Thoracic aorta (tissue), 2 donors: ENCODE measurements at places on chromosomes 7 and 10.

GRCh38 chr7:7720750-7721621 lies 2.6 kb upstream of the RPA3 start:
- H3K36me3 ChIP-seq, result no peaks in the 10 kb centered on the region
- no peak overlapping the region for H3K4me3 ChIP-seq
- no peaks in the 10 kb centered on the region for H3K27me3 ChIP-seq
- H3K27ac ChIP-seq, result no peak overlapping the region

- H3K27ac ChIP-seq, result peak overlapping the region; percentile 77
- peaks cover 23% of the 10 kb centered on the region for H3K4me1 ChIP-seq
- DNase-seq, result peak; percentile 2
- H3K4me3 ChIP-seq, result peak overlapping the region; percentile 89
Measured at GRCh38 chr10:132536241-132536876, 1.2 kb upstream of the INPP5A start.

DNA sequence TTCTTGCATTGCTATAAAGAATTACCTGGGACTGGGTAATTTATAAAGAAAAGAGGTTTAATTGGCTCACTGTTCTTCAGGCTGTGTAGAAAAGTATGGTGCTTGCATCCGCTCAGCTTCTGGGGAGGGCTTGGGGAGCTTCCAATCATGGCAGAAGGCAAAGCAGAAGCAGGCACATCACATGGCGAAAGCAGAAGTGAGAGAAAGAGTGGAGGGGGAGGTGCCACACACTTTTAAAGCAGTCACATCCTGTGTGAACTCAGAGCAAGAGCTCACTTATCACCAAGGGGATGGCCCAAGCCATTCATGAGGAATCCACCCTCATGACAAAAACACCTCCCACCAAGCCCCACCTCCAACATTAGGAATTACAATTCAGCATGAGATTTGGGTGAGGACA lies 303.5 kb downstream of the OTUD1 start:
- no peak overlapping the region for H3K4me3 ChIP-seq
- DNase-seq, result no peak
- H3K4me1 ChIP-seq, result no peaks in the 10 kb centered on the region
- H3K36me3 ChIP-seq, result no peaks in the 10 kb centered on the region

DNA sequence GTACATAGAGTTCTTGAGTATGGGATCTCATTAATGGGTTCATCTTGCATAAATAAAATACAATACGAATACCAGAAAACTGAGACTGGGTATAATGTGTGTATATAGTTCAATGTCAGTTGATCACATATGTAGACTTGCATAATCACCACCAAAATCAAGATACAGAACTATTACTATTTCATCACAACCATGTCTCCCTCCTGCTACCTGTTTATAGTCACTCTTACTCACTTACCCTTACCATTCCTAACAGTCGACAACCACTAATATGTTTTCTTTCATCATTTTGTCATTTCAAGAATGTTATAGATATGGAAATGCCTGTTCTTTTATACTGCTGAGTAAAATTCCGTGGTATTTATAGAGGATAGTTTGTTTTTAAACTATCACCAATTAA lies 416.1 kb upstream of the CNTNAP2 start:
- no peak overlapping the region for H3K4me3 ChIP-seq
- DNase-seq, result no peak
- H3K36me3 ChIP-seq, result no peaks in the 10 kb centered on the region
- no peaks in the 10 kb centered on the region for H3K4me1 ChIP-seq
